ENCODE measurements at places on chromosomes 2 and 18.

DNA sequence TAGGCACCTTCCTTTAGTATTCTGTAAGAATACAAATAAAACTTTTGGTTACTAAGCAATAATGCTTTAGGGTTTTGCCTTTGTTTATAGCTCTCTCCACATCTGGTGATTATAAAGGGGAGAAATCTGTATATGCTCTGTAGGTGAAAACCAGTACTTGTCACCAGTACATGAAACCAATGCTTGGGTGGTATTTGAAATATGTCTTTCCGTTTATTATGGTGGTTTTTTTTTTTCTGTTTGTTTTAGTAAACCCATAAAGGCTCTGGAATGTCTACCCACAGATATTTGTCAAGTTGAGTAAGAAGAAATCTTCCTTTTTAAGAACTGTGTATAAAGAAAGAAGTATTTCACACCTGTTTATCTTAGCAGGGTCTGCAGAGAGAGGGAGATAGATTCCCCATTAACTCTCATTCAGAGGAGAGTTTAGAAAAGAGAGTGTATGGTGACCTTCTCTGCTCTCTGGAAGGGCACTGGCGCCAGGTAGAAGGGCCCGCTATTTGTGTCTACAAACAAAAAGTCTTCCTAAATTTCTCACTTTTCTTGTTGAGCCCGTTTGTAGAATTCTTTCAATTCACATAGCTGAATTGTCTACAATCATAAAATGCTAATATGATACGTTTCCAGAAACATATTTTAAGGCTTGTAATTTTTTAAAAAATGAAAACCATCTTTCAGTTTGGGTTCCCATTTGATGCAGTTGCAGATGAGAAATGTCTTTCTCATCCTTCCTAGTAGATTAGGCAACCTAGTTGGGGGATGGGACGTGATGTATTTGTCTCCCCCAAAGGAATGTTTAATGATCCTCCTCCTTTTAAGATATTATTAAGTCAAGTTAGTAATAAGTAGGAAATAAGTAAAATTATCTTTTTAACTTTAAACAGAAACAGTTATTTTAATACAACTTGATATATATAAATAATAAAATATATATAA lies 33.9 kb downstream of the MAP3K20 start:
- DNase-seq = peak; percentile 43

GRCh38 chr2:144663207-144663606 lies 143.3 kb upstream of the ZEB2 start:
- DNase-seq = no peak

DNA sequence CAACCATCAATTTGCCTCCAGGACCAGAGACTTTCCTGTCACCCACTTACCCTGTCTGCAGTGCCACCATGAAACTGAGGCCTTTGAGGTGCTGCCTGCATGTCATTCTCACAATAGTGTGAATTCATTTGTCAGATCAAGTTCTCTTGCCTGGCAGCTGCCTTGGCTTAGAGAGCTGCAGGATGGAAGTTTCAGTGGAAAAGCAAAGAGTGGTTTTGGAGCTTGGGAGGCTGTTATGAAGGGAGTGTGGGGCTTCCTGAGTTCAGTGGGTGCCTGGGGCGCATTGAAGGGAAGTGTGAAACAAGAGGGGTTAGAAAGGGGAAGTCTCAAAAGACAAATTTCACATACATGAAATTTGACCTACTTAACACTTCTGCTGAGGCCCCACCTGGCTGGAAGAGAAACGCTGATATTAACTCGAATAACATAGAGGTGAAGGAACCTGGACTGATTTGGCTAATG lies 7.9 kb upstream of the LBH start:
- DNase-seq = no peak

- no peak for DNase-seq
These were observed 565.4 kb downstream of the TNS1 start for GRCh38 chr2:217437290-217437870.

DNA sequence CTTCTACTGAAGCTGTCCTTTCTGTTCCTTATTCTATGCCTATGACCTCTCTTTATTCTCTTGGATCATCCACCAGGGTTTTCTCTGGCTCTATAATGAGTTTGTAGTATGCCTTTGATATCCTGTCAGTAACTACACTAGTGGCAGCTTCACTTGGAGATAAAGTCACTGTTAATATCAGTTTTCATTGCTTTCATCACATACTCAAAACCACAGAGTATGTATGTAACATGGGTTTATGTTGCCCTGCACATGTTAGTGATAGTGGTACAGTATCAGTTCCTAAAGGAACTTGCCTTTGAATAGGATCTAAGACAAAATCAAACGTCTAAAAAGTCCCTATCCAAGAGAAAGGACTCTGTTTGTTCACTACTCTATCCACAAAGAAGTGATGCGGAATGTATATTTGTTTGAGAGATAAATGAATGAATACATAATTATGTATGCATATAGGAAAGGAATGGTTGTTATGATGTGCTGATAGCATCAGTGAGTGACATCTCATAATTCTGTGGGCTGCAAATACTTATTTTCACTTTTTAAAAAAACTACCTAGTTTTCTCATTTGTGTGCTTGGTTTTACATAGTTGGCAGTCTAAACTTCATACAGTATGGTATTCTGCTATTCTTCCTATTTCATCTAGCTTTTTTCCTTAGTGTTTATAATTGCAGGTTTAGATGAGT lies 45.1 kb downstream of the TET3 start:
- DNase-seq = no peak

DNA sequence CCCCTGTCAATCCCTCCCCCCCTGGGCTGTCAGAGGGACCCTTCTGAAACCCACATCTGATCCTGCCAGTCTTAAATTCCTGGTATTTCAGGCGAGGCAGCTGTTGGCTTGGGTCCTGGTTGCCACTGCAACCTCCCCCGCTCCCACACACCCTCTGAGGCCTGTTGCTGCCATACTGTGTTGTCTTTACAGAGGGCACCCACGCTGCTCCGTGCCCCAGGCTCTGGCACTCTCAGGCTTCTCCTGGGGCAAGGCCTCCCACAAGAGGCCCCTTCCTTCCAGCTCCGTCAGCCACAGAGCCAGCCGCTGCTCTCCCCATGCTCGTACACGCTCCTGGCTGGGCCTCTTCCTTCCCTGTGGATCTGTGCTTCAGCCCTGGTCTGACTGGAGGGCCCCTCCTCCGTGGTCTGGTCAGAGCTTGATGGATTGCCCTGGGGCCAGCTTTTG lies 8.6 kb downstream of the CABLES1 start:
- no peak for DNase-seq
